ENCODE measurements at places on chromosomes 3 and 15.

DNA sequence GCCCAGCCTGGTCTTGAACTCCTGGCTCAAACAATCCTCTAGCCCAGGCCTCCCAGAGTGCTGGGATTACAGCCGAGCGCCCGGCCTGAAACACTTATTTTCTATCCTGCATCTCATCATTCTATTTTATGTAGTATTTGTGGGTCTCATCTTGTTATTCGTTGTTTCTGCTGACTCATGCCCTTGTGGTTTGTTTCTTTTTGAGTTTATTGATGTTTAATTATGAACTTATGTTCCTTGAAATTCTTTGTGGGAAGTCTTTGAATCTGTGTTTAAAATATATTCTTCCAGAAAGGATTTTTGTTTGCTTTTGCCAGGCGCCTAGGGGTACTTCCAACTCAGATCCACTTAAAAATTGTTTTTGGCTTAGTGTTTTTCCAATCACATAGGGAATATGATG lies 78.3 kb upstream of the C15orf39 start:
- H3K4me3 ChIP-seq: no peak overlapping the region
- DNase-seq: no peak
- H3K36me3 ChIP-seq: peaks cover 2% of the 10 kb centered on the region
- H3K27ac ChIP-seq: no peak overlapping the region
- H3K4me1 ChIP-seq: peaks cover 4% of the 10 kb centered on the region

DNA sequence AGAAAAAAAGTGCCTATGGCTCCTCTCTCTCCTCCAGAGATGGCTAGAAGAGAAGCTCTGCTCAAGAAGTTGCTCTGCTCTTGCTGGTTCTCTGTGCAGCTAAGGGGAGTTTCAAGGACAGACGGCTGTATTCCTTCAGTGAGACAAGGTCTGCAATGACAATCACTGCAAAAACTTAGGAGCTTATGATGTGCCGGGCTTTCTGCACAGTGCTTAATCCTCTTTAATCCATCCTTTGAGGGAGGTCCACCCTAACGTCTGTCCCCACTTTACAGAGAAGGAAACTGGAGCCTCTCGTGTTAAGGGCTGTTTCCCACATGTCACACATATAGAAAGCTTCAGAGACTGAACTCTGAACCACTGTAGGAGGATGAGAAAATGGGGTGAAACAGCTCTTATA lies 260.6 kb downstream of the MEX3B start:
- H3K27ac ChIP-seq: no peak overlapping the region
- peaks cover 18% of the 10 kb centered on the region for H3K27me3 ChIP-seq
- DNase-seq: no peak
- no peak overlapping the region for H3K4me3 ChIP-seq

- H3K4me1 ChIP-seq: no peaks in the 10 kb centered on the region
- H3K36me3 ChIP-seq: peaks cover 4% of the 10 kb centered on the region
- H3K27ac ChIP-seq: no peak overlapping the region
- no peaks in the 10 kb centered on the region for H3K27me3 ChIP-seq
- no peak overlapping the region for H3K4me3 ChIP-seq
- DNase-seq: no peak
Observed at GRCh38 chr3:119898478-119899191, 116.7 kb downstream of the NR1I2 start.

- H3K27ac ChIP-seq: no peak overlapping the region
- H3K27me3 ChIP-seq: no peaks in the 10 kb centered on the region
- no peaks in the 10 kb centered on the region for H3K36me3 ChIP-seq
- DNase-seq: no peak
- H3K4me3 ChIP-seq: no peak overlapping the region
- H3K4me1 ChIP-seq: no peaks in the 10 kb centered on the region
Observed at GRCh38 chr3:32583708-32584107, 13.1 kb upstream of the DYNC1LI1 start.

DNA sequence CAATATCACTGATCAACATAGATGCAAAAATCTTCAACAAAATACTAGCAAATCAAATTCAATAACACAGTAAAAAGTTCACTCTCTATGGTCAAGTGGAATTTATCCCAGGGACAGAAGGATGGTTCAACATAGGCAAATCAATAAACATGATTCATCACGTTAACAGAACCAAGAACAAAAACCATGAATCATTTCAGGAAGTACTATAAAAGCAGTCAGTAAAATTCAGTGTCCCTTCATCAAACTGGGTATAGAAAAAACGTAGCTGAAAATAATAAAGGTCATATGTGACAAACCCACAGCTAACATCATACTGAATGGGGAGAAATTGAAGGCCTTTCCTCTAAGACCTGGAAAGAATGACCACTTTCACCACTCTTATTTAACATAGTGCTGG lies 172.1 kb downstream of the POLR2M start:
- H3K27ac ChIP-seq: no peak overlapping the region
- peaks cover 7% of the 10 kb centered on the region for H3K27me3 ChIP-seq
- no peak for DNase-seq
- no peak overlapping the region for H3K4me3 ChIP-seq
- H3K4me1 ChIP-seq: no peaks in the 10 kb centered on the region

- no peak overlapping the region for H3K27ac ChIP-seq
- no peak overlapping the region for H3K4me3 ChIP-seq
- no peak for DNase-seq
Observed at GRCh38 chr15:47477341-47477740, 240.0 kb upstream of the SEMA6D start.

DNA sequence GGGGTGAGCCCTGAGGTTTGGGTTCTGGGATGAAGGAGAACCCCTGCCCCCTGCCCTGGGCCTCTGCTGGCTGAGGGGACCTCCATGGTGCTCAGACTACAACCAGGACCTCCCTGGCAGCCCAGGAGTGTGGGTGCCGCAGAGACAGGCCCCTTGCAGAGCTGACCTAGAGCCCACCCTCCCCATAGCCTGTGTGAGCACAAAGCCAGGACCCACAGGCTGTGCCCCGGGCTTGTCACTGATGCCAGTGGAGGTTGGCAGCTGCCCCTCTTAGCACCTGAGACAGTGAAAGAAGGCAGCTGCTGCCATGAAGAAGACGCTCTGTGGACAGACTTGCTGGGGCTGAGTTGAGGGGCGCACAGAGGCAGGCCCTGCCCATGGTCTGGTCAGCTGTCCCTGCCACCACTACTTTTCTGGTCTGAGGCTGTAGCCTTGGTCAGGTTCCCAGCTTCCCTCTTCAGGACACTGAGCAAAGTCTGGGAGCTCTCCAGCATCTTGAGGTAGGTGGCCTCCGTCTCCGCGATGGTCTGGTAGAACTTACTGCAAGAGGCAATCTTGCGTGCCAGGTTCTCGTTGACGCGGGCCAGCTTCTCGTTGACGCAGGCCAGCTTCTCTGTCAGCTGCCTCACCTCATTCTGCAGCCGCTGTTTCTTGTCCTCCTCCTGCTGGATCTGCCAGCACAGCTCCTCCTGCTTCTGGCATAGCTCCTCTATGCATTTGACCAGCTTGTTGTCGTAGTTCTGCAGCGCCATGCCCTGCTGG lies 23.0 kb downstream of the USP4 start:
- no peaks in the 10 kb centered on the region for H3K27me3 ChIP-seq
- peaks cover 16% of the 10 kb centered on the region for H3K36me3 ChIP-seq
- no peak for DNase-seq
- no peaks in the 10 kb centered on the region for H3K4me1 ChIP-seq
- no peak overlapping the region for H3K27ac ChIP-seq
- no peak overlapping the region for H3K4me3 ChIP-seq

GRCh38 chr3:101117465-101117864 lies 124.2 kb upstream of the ABI3BP start:
- H3K36me3 ChIP-seq: no peaks in the 10 kb centered on the region
- no peak overlapping the region for H3K27ac ChIP-seq
- H3K4me3 ChIP-seq: no peak overlapping the region
- peaks cover 3% of the 10 kb centered on the region for H3K27me3 ChIP-seq

DNA sequence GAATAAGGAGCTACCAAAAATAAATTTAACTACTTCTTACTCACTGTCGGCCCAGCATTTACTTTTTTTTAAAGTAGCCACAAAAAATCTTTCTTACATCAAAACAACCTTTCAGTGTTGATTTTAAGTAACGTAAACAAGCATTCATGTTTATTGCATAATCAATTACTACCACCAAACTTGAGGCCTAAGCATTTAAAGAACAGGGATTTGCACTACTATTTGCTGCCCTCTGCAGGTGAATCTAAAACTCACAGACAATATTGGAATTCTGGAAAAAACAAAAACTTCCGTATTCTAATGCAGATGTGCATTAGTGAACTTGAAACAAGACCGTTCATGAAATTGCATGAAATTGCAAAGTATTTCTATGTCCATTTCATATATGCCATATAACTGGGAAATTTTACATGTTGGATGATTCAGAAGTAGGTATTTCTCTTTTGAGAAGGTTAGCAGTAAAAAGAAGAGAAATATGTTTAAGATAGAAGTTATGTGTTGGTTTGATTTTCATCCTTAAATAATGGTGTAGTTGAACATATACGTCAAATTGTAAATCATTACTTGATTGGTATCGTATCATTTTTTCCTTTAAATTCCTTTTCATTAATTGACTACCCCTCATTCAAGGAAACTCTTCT lies 55.6 kb downstream of the CGGBP1 start:
- DNase-seq: no peak
- H3K27ac ChIP-seq: no peak overlapping the region
- no peaks in the 10 kb centered on the region for H3K4me1 ChIP-seq
- H3K27me3 ChIP-seq: no peaks in the 10 kb centered on the region
- no peak overlapping the region for H3K4me3 ChIP-seq
- H3K36me3 ChIP-seq: no peaks in the 10 kb centered on the region

DNA sequence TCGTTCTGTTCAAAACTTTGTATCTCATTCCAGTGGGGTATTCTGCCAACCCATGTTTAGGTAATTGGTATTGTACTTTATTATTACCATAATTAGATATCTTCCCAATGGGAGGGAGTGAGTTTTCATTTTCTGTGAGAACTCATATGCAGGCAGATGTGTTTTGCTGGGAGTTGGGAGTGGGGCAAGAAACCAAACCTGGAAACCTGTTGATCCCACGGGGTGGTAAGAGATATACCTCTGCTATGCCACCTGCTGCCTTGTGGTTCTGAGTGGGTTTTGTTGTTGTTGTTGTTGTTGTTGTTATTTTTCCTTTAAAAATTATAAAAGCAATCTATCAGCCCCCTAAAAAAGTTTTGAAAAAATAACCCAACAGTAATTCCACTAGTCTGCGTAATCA lies 32.1 kb downstream of the ZNF592 start:
- H3K27ac ChIP-seq: no peak overlapping the region
- no peaks in the 10 kb centered on the region for H3K27me3 ChIP-seq
- peaks cover 20% of the 10 kb centered on the region for H3K4me1 ChIP-seq
- DNase-seq: no peak
- peaks cover 25% of the 10 kb centered on the region for H3K36me3 ChIP-seq

DNA sequence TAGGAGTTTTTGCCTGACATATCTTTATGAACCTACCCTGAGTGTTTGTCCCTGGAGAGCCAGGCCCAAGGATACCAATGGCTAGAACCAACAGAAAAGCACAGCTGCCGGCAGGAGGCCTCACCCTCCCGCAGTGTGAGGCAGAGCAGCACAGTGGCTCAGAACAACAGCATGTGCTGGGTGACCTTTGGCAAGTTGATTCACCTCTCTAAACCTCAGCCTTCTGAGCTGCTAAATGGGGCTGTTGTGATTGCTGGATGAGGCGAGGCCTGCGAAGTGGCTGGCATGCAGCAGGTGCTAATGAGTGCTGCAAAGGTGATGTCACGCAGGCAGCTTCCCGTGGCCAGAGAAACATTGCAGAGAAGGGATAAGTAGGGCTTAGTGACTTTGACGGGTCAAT lies 23.3 kb downstream of the IDH2 start:
- no peak overlapping the region for H3K27ac ChIP-seq
- no peak for DNase-seq
- peaks cover 6% of the 10 kb centered on the region for H3K36me3 ChIP-seq
- H3K4me3 ChIP-seq: no peak overlapping the region
- H3K27me3 ChIP-seq: no peaks in the 10 kb centered on the region
- H3K4me1 ChIP-seq: no peaks in the 10 kb centered on the region

- no peak overlapping the region for H3K4me3 ChIP-seq
- no peaks in the 10 kb centered on the region for H3K27me3 ChIP-seq
- no peak for DNase-seq
- H3K4me1 ChIP-seq: no peaks in the 10 kb centered on the region
Observed at GRCh38 chr3:194705761-194706160, 20.1 kb downstream of the FAM43A start.

DNA sequence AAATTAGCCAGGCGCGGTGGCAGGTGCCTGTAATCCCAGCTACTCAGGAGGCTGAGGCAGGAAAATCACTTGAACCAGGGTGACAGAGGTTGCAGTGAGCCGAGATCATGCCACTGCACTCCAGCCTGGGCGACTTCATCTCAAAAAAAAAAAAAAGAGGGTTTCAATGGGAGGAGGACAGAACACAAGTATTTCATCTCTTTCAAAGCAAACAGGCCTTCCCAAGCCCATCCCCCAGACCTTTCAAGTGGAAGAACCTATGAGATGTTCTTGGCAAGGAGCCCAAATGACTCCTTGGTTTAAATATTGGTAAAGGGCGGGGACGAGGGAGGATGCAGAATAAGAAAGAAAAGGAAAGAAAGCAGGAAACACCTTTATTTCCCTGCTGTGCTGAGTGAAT lies 62.2 kb upstream of the MCF2L2 start:
- no peak for DNase-seq
- peaks cover 5% of the 10 kb centered on the region for H3K4me1 ChIP-seq
- no peak overlapping the region for H3K4me3 ChIP-seq
- no peak overlapping the region for H3K27ac ChIP-seq

DNA sequence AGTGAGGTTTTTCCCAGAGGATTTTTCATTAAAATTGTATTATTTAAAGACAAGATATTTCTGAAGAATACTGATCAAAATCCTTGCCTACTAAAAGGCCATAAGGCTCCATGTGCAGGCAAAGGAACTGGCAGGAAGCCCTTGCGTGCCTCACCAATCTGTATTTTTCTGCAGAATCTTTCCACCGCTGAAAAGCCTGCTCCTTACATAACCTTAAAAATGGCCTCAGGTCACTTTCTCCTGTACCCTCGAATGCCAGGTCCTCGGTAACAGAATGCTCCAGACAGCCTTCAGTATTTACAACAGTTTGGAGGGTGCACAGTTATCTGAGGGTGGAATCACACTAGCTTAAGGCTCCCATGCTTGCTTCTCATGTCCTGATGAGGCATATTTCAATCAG lies 3.2 kb downstream of the MORC1 start:
- H3K27me3 ChIP-seq: peaks cover 4% of the 10 kb centered on the region
- DNase-seq: no peak
- no peaks in the 10 kb centered on the region for H3K4me1 ChIP-seq
- H3K27ac ChIP-seq: no peak overlapping the region

- DNase-seq: no peak
- no peaks in the 10 kb centered on the region for H3K27me3 ChIP-seq
- no peaks in the 10 kb centered on the region for H3K4me1 ChIP-seq
- no peak overlapping the region for H3K27ac ChIP-seq
- peaks cover 2% of the 10 kb centered on the region for H3K36me3 ChIP-seq
Observed at GRCh38 chr3:98809557-98809956, 46.4 kb downstream of the ST3GAL6 start.
